ENCODE measurements at places on chromosomes 2 and 18.

DNA sequence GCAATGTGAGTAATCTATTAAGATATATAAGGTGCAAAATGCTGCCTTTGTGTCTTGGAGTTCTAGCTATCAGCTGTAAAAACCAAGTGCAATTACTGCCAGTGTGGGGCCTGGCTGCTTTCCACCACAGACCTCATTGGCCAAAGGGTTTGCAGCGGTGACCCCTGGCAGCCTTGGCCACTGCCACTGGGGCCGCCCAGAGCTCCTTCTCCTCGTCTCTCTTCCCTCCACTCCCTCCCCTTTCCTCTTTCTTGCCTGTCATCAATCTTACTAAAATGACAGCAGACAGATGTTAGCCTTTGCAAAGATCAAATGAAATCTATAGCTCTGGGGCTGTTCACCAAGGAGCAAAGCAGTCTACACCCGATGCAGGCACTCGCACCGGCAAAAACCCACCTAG, 986.3 kb downstream of the BCL11A start:
- no peak for DNase-seq

DNA sequence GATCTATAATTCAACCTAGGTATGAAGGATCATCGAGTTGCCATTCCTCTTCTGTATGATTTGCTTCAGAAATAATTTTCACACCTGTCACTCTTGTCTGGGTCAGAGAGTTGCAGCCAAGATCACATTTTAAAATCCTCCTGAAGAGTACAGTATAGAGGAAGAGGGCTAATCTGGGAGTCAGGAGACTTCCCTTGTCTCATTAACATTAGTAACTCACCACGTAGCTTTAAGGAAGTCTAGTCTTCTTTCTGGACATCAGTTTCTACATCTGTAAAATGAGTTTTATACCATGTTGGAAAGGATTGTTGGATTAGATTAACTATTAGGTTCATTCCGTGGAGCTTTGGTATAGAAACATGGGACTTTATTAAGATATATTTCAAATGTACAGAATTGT, 109.4 kb downstream of the TDRD15 start:
- no peak for DNase-seq

- DNase-seq, result no peak
Observed at GRCh38 chr2:118696786-118697465, 150.5 kb downstream of the EN1 start.

DNA sequence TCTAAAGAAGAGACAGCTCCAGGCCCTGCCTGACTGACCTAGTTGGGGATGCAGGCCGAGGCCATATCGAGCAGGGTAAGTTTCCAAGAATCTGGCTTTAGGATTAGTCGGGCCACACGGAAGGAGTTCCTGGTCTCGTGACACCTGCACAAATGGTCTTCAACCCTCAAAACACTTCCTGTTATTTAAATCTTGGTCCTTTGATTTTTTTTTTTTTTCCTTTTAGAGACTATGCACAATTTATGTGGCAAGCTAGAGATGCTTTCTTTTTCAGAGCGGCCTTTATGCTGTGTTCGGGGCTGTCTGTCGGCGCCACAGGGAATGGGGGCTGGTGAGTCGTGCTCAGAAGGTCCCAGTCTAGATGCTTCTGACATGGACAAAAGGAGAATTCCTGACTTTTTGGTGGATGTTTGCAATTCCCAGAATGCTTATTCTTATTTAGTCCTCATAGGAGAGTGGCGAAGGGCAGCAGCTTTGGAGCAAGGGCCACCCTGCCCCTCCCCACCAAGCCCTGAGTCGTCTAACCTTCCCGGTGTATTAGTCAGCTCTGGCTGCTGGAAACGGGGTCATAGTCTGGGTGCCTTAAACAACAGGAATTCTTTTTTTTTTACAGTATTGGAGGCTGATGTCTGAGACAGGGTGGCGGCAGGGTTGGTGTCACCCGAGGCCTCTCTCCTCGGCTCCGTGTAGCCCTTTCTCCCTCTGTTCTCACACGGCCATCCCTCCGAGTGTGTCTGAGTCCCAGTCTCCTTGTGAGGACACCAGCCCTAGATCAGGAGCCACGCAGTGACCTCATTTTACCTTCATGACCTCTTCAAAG, 27.4 kb downstream of the HPCAL1 start:
- peak; percentile 48 for DNase-seq

GRCh38 chr2:136386046-136386445, 268.1 kb upstream of the CXCR4 start:
- no peak for DNase-seq

DNA sequence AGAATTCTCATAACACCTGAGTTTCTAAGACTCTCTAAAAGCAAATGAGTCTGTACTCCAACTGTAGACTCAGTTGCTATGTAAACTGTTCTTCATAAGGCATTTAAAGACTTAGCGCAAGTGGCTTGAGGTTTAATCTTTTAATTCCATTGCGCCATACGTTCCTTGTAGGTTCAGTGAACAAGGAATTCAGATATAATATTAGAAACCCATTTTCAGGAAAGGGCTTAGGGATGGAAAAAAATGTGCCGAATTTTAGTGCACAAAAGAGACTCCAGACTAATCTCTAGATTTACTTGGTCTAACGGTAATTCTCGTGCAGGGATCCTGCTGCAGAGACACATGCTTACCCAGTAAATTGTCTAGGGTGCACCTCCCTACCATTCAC, 268.9 kb upstream of the TANK start:
- no peak for DNase-seq

DNA sequence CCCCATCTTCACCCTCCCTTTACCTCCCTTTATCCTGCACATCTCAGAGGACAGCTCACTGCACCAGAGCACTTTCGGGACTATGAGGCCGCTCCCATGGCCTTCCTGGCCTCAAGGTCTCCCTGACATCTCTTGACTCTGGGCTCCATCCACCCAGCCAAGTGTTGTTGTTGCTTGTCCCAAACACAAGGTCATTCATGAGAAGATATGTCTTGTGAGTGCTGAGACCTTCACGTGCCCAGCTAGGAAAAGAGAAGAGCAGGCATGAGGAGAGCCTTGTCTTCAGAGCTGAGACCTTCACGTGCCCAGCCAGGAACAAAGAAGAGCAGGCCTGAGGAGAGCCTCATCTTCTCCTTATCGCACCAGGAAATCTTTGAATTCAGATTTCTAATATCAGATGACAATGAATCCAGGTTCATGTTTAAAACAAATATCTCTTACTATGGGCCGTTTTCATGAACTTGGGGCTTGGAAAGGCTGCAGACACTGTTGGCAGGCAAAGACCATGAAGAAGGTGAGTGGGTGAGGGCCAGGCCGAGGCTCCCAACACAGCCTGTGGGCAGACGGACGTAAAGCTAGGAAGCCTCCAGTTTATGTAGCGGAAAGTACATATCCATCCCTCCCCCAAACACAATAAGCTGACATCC, 256.1 kb downstream of the NDUFA10 start:
- no peak for DNase-seq

GRCh38 chr2:73105511-73105971, 7.2 kb downstream of the RAB11FIP5 start:
- no peak for DNase-seq

DNA sequence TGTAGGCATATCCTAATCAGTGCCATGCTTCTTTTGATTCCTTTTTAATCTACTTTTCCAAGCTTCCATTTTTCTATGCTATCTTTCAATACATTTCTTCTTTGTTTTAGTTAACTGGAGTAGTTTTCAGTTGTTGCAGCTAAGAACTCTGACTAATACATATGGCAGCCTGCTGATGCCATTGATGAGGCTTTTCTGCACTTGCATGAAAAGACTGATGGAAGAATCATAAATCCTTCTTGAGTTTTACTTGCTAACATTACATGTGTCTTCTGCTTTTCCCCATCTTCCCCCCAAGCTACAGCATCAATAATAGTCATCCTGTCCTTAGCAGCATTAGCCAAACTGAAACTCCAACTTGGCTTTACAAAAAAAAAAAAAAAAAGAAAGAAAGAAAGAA, 203.3 kb downstream of the LRP1B start:
- no peak for DNase-seq

GRCh38 chr2:10733566-10733925, 12.1 kb downstream of the ATP6V1C2 start:
- no peak for DNase-seq

- DNase-seq, result peak; percentile 45
Observed at GRCh38 chr2:216139884-216140283, 30.7 kb downstream of the XRCC5 start.

DNA sequence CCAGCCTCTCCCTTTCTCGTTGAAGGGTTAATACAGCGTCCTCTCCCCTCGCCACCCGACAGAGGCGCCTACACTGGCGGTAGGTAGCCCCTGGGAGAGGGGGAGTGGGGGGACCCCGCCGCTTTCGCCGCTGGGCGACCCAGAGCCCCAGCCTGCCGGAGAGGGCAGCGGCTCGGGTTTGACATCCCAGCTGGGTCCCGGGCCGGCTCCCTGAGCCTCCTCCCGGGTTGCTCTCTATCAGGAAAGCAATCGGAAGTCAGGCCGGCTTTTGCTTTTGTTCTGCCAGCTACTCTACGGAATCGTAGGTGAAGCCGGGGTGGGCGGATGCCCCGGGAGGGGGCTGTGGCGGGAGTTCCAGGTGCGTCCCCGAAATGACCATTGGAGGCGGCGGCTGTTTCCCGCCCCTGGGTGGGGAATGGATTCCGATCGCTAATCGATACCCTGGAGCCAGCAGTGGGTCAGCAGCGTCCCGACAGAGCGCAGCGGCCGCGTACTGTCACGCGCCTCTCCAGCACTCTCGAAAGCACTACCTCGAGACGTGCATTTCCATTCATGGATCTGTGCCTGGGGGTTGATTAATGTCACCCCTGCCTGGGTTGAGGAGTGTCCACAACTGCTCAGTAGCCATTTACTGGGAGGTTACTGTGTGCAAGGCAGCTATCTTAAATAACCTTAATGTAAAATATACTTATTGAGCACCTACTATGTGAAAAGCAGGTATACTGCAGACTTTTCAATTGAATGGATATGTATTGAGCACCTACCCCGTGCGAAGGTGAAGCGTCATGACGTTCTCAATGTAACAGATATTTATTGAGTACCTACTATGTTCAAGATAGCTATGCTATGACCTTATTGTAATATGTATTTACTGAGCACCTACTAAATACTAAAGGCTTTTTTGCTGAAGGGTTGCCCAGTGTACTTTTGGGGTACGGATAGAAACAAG, 1.1 kb downstream of the MAPK4 start:
- DNase-seq, result peak; percentile 10

GRCh38 chr2:77642339-77642738, 120.2 kb upstream of the LRRTM4 start:
- DNase-seq, result no peak

GRCh38 chr2:135182190-135182589, 130.1 kb downstream of the RAB3GAP1 start:
- DNase-seq, result no peak

GRCh38 chr2:197042739-197043196, 116.3 kb upstream of the PGAP1 start:
- no peak for DNase-seq

DNA sequence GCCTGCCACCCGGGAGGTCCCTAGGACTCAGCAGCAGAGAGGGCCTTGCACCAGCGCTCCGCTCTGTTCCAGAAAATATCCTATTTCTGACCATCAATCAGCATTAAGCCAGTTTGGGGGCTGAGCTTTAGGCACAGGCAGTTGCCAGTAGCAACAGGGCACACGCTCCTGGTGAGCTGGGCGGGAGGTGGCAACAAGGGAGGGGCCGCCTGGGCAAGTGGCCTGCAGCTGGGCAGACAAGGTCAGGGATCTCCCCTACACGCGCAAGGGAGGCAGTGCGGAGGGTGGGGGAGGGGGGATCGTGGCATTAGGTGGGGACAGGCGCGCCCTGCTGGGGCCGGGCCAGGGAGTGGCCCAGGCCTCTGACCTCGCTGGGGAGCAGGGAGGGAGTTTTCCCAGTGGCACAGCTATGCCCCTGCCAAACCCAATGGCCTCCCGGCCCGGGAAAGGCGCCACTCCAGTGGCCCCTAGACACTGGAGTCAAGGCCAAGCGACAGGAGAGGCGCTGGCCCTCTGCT, 302.8 kb downstream of the NCKAP5 start:
- no peak for DNase-seq

DNA sequence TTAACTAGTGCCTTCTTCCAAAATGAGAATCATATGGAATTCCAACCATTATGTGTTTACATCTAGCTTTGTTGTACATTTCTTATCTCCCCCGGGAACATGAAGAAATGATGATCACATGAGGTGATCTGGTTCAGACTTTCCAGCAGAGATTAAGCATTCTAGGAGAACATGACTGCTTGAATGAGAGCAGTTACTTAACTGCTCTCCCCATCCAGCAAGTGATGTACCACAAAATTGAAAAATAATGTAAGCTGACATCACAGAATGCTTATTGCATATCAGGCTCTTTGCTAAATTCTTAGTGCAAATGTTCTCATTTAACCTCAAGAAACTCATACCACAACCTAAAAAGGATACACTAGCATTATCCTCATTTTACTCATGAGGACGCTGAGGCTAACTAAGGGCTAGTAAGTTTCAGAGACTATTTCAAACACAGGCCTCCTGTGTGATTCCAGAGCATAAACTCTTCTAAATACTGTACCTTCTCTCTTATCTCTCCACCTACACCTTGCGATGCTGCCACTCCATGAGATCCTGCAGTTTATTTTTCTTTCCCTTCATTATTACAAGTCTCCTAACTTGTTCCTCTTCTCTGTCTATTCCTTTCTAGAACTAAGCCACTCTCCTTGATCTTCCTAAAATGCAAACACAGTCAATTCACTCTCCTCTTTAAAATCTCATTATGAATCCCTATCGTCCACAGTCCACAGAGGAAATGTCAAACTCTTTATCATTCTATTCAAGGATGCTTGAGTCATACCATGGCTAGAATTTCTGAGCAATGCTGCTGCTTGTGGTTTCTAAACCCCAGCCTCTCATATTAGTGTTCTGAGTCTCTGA, 1224.8 kb upstream of the ZEB2 start:
- no peak for DNase-seq

DNA sequence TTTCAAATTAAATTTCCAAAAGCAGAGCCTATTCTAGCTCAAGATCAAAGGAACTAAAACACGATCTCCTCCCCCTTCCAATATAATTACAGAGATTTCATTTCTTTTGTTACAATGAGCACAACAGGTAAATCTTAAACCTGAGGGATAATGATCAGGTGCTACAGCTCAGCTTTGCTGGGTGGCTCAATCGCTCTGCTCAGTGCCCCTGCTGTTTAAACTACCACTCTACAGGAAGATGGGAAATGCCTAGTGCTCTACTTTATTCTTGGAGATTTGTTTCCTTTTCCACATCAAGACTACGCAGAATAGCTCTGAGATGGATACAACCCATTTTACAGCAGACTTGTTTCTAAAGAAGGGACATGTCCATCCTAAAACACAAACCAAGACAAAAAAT, 162.3 kb downstream of the TCF4 start:
- DNase-seq, result no peak

- no peak for DNase-seq
Observed at GRCh38 chr2:170680172-170680941, 34.8 kb upstream of the SP5 start.

GRCh38 chr2:232281858-232282507, 96.6 kb upstream of the ALPP start:
- DNase-seq, result no peak

DNA sequence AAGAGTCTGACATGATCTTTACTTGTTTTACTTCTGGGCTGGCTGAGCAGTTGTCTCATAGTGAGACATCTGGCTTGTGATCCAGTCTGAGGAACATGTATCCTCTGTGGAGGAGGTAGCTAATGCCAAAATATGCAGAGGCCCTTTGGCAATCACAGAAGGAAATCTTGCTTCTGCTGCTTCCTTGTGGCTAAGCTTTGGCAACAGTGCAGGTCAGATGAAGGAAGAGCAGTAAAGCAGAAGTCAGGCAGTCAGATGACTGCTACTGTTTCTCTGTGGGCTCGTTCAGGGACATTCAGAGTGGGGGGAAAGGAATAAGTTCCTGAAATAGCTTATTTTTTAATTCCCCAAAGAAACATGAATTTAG, 22.3 kb downstream of the DOK1 start:
- peak; percentile 41 for DNase-seq

GRCh38 chr2:216856406-216857065, 3.3 kb downstream of the TNP1 start:
- no peak for DNase-seq

Measured in B cell (primary cell).